Effector memory CD4-positive, alpha-beta T cell (primary cell): ENCODE measurements at places on chromosomes 6 and 20.
A peak's percentile ranks its signal among the peaks of the same experiment; 100 is the strongest.

GRCh38 chr6:160010067-160010466, 41.2 kb downstream of the IGF2R start:
- DNase-seq, result no peak

- no peak for DNase-seq
Measured at GRCh38 chr6:41451039-41451438, 95.1 kb upstream of the FOXP4 start.

DNA sequence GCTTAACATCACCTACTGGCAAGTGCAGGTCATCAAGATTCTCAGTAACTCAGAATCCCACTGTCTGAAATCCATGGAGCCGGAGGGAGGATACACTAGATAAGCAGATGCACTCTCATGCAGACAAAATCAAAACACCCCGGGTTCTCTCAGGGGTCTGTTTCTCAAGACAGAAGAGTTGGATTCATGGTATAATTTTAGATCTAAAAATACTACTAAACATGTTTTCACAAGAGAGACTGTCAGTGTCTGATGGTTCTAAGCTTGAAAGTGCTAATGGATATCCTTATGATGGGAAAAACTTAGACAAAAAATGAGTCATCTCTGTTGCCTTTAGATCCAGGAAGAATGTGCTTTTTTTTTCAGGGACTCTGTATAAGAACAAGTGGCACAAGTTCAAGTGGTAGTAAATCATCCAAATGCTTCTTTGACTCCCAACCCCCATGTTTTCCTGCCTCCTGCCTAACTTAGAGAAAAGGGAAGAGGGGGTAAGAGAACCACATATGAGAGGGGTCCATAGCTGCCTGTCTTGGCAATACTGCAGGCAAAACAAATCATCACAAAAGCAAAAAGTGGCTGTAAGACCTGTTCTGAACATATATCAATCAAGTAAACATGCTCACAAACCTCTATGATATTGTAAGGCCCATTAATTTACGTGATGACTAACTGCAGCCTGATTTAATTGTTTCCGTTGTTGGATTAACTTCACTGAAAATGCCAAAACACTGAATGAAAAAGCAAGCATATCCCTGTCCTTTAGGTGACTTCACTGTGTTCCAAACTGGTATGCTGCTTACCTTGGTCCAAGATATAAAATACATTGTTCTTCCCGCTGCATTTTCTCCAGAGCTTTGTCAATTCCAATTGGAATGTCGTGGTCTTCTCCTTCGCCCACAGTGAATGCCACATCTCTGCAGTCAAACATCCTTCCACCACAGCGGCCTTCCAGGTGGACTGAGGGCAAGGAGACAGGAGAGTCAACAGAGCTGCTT, 84.0 kb upstream of the TULP1 start:
- DNase-seq, result no peak

DNA sequence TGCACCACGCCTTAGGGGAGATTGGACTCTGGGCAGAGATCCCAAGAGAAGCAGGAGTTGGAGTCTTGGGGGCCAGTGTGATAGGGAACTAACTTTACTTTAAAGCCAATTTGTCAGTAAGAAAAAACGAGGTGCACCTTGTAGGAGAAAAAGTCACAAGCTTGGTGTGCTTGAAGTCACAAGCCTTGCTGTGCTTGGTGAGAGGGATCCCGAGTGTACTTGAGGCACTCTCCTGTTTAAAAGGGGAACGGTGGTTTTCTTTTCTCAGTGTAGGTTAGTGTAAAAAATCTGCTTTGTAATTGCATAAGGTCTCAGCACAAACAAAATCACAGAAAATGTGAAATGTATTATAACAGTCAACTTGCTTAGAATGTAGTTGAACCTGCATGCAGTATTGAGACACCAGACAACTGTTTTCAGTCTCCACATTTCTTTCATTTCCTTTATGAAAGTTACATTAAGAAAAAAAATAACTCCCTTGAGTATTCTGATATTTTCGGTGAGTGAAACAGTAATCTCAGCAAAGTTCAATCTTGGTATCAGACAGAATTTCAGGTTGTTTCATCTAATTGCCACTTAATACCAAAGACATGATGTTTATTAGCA, 111.1 kb upstream of the DUSP22 start:
- DNase-seq, result no peak

- DNase-seq, result no peak
Measured at GRCh38 chr20:7996898-7997297, 22.7 kb downstream of the TMX4 start.

DNA sequence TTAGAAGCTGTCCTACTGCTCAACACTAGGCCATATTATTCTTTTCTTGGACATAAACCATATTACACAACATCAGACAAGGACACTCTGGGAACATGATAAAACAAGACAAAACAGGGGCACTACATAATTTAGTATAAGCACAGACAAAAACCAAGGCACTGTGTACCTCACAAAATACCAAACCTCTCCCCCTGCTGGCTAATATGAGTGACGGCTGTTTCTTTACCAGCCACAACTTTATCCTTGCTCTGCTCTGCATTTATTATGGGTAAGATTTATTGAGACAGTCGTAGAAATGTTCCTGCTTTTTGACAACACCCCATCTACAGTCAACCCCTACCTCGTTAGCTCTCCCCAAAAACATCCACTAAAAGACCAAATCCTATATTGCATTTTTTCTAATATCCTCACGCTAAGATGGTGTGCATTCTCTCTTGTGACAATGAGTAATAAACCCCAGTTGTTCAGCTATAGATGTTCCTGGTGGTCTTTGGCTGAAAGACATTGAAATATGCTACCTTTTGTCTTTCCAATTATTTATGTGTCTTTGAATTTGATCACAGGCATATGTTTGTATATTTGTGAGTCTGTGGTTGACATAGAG, 23.8 kb upstream of the POLR1H start:
- DNase-seq, result no peak

DNA sequence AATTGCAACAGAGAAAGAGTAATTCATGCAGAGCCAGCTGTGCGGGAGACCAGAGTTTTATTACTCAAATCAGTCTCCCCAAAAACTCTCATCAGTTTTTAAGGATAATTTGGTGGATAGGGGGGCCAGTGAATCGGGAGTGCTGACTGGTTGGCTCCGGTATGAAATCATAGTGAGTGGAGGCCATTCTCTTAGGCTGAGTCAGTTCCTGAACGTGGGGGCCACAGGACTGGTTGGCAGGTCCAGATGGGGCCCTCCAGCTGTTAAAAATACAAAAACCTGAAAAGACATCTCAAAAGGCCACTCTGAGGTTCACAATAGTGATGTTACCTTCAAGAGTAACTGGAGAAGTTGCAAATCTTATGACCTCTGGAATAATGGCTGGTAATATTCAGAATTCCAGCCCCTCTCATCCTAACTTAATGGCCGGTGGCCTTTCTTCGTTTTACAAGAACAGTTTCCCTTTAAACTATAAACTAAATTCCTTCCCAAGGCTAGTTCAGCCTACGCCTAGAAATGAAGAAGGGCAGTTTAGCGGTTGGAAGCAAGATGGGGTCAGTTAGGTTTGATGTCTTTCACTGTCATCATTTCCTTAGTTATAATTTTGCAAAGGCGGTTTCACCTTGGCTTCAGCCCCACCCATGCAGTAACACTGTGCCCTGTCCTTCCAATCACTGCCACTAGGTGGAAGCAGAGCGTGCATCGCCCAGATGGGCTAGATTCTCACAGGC, 6.8 kb upstream of the MICA start:
- DNase-seq, result peak; percentile 68
